Stimulated activated CD8-positive, alpha-beta memory T cell treated with anti-CD3 and anti-CD28 coated beads, Interleukin-4, amount 100 ng/mL, for 1 hour (primary cell): ENCODE measurements at places on chromosomes 11 and 22.

DNA sequence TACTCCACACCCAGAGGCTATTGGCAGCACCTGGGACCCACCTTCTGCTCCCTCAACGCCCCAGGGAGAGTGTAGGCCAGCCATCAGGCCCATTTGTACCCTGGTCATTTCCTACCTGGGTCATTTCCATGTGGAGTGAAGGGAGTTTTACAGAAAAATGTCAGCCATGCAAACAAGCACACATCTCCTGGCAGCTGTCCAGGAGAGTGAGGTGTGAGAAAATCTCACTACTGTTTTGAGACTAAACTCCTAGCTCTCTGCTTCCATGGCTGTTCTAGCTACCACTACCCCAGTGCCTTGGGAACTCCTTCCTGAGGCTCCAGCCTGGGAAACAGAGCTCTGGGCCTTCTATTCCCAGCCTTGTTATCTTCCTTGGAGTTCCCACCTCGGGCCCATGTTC is 2.8 kb upstream of the TMPRSS13 start:
- DNase-seq, result no peak

DNA sequence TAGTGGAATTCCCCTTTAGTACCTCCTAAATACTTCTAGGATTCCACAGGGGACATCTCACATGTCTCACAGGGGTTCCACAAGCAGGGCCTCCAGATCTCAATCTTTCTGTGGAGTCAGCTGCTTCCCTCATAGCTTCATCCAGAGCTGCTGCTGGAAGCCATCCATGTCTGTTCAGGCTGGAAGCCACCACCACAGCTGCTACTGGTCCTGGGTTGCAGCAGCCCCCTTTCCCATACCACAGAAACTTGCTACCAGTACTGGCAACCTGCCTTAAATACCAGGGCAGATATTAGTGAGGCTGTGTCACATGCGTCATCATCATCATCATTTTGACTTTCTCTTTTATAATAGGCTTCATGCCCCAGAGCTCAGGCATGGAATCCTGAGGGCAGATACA is 242.7 kb upstream of the NCAM1 start:
- no peak for DNase-seq

DNA sequence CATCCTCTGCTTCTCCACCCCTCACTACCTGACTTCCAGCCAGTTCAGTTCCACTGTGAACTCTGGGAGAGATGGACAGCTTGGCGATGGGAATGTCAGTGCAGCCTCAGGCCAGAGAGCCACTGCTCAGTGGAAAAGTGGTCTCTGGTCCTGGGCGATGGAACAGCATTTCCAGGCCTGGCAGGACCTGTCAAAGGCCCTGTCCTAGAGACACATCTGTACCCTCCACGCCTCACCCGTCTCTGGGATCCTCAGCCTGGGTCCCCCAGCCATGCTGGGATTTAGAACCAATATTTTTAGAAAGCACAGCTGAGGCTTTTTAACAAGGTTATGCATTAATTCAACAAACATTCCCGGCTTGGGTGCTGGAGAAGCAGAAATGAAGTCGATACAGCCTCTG is 165.7 kb downstream of the MN1 start:
- DNase-seq, result no peak

DNA sequence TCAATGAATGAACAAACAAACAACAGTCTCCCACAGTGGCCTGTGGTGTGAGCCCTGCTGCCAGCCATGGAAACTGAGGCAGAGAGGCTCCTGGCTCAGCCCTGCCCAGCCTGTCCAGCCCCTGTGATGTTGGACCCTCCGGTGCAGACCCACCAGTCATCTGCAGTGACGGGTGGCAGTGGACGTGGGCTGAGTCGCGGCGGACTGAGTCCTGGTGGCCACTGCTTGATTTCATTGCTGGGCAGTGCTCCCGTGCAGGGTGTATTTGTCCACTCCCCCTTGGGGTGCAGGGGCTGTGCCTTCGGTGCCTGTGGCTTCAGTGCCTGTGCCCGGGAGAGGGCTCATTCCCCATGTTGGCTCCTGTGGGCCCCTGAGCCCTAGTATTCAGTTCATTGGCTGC is 31.9 kb upstream of the MUC5AC start:
- DNase-seq, result no peak

- DNase-seq, result no peak
These were observed 96.0 kb downstream of the MN1 start for GRCh38 chr22:27705408-27706080.

DNA sequence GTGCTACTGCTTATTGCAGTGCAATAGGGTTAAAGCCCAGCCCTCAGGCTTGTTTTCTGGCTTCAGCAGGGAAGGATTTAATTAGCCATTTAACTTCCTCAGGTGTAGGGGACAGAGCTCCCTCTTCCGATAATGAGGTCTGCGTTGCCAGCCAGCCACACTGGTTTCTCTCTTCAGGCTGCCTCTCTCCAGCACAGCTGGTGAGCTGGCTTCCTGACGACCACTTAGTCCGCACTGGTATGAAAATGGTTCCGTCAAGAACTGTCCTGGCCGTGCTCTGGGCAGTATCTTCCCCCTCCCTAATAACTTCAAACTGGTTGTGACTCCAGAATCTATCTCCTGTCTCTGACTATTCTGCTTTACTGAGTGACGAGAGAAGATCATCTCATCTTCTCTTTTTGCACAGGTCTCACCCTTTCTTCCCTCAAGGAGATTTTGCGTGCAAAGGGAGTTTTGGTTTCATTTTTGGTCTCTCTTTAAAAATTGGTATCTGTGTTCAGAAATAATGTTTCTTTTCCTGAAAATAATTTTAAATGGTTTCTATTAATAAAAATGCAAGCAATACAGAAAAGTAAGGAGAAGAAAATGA is 49.2 kb downstream of the CNTN5 start:
- DNase-seq, result no peak

DNA sequence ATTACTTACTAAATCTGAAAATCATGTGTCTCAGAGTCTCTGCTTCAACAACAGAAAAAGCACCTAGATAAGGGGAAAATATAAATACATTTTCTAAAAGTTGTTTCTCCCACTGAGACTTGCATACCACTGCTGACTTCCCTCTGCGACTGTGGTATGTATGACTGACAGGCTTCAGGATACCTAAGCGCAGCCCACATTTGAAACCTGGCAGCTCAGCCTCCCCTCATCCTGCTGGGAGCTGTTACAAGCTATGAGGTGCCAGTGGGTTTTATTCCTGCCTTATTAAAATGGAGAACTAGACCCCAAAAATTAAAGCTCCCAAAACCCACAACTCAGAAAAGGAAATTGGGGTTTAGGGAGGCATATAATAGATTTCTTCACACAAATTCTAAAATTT is 133.6 kb downstream of the RAB38 start:
- no peak for DNase-seq

- DNase-seq, result no peak
These were observed 13.2 kb upstream of the OR4C12 start for GRCh38 chr11:49995565-49995964.

- DNase-seq, result no peak
These were observed 185.5 kb downstream of the KIRREL3 start for GRCh38 chr11:126815111-126815510.

DNA sequence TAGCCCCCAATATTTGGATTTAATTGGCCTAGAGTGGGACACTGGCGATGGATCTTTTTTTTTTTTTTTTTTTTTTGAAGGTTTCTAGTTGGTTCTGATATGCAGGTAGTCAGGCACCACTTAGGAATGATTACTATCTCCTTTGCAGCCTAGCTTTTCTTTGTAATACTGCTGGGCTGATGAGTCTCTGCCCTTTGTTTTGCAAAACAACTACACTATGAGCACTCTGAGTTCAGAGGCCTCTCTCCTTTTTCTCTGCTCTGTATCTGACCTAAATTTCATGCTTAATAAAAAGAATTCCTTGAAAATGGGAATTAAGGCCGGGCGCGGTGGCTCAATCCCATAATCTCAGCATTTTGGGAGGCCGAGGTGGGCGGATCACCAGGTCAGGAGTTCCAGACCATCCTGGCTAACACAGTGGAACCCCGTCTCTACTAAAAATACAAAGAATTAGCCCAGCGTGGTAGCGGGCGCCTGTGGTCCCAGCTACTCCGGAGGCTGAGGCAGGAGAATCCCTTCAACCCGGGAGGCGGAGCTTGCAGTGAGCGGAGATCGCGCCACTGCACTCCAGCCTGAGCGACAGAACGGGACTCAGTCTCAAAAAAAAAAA is 1312.3 kb downstream of the FAM181B start:
- DNase-seq, result no peak

GRCh38 chr11:77813256-77813655 is 7.3 kb downstream of the RSF1 start:
- no peak for DNase-seq

- DNase-seq, result no peak
These were observed 5.1 kb downstream of the GDPD5 start for GRCh38 chr11:75520688-75521087.

- no peak for DNase-seq
These were observed 24.4 kb upstream of the SNX19 start for GRCh38 chr11:130940706-130941105.

DNA sequence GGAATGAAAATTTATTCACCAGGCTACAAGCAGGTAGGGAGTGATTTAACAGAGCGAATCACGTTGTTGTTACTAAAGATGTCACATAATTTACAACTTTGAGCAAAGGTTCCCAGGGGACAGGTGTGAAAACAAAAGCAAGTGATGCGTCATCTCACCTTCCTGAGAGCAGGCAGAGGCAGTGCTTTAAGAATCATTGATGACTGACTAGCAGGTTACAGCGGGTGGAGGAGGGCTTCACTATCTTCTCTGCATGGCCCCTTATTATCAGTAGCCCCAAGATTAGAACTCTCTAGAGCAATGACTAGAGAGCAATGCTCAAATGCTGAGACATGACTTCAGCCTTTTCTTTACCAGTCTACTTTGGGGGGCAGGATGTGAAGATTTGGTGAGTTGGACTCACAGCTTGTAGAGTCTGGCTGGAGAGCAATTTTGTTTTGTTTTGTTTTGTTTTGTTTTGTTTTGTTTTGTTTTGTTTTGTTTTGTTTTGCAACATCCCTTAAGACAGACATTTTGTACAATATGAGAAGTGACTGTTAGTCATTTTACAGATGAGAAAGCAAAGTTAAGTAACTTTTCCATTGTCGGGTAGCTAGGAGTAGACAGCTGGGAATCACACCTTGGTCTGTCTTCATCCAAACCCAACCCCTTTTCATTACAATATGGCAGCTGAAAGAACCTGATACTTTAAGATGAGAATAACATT is 84.8 kb downstream of the SLC1A2 start:
- no peak for DNase-seq

- DNase-seq, result no peak
These were observed at the start of gene TMPRSS4 for GRCh38 chr11:118076754-118077281. TMPRSS4 (plus strand) TSS chr11:118077078; CDS start chr11:118077303, 225 bp downstream.

DNA sequence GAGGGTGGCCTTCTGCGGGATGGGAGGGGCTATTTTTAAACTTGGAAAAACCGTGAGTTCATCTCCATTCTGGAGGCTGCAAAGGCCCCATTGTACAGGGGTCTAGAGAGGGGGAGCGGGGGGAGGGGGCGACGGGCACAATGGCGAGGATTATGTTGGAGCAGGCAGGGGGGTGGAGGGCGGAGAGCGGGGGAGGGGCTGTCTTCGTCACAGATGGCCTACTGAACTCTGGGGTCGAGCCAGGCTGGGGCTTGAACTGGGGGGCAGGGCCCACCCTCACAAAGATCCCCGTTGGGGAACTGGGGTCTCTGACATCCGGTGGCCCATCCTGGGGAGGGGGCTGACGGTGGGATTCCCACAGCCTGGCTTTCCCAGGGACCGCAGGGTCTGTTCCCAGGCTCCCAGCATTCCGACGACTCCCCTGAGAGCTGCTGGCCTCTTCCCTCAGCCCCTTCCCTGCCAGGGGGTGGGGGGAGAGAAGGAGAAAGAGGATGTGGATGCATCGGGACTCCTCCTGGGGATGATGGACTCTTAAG is 3.4 kb upstream of the MCAM start:
- no peak for DNase-seq
